ENCODE measurements at places on chromosomes 11 and 22.
A peak's percentile ranks its signal among the peaks of the same experiment; 100 is the strongest.

GRCh38 chr11:129447654-129448239 lies 72.1 kb downstream of the BARX2 start:
- DNase-seq, result no peak

DNA sequence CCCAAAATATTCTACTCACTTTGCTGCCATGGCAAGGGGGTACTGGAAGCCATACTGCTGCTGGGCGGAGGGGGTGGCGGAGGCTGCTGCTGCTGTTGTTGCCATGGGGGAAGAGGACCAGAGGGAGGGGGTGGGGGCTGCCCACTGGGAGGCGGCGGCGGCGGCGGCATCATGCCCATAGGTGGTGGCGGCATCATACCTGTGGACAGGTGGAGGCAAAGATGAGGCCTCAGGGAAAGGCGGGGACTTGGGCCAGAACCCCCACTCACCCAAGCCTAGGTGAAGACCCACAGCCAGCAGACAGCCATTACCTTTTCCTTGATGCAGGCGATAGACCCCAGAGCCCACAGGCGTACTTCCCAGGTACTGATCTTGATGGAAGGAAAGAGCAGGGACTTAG lies 7.1 kb upstream of the PYGM start:
- no peak for DNase-seq

DNA sequence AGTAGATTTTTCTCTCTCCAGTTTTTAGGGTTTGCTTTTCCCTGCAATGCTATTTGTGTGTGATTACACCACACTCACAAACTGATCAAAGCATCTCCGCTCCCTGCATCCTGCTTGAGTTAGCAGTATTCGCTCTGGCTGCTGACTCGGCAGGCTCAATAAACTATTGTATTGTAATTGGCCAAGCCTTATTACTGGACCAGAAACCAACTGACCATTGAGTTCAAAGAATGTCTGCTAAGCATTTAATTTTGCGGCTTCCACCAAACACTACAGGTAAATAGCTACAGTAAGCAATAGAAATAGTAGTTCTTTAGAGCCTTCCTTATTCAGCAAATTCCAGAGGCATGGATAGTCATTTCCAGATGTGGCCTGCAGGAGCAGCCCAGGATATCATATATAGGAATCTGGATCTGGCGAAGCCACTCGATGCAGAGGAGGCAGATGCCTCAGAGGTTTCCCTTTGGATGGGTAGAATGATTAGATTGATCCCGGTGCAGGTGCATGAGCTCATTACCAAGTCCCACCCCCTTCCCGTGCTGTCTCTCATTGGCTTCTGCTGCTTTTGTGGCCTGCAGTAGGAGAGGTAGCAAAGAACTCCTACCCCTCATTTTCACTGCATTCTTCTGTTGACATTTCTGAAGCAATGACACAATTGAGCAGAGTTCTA lies 77.3 kb downstream of the COMMD9 start:
- DNase-seq, result no peak

- DNase-seq, result no peak
Observed at GRCh38 chr22:30606455-30607299, at the start of gene TCN2. TSS of gene TCN2 (plus strand) at chr22:30607174. CDS start at chr22:30607332, 158 bp downstream.

- DNase-seq, result no peak
Observed at GRCh38 chr11:112966561-112966960, 5.3 kb downstream of the NCAM1 start.

GRCh38 chr22:31177420-31178162 lies 17.6 kb downstream of the RNF185 start:
- DNase-seq, result no peak

- DNase-seq, result peak; percentile 72
Observed at GRCh38 chr22:19891317-19892256, 36.9 kb upstream of the GNB1L start.

DNA sequence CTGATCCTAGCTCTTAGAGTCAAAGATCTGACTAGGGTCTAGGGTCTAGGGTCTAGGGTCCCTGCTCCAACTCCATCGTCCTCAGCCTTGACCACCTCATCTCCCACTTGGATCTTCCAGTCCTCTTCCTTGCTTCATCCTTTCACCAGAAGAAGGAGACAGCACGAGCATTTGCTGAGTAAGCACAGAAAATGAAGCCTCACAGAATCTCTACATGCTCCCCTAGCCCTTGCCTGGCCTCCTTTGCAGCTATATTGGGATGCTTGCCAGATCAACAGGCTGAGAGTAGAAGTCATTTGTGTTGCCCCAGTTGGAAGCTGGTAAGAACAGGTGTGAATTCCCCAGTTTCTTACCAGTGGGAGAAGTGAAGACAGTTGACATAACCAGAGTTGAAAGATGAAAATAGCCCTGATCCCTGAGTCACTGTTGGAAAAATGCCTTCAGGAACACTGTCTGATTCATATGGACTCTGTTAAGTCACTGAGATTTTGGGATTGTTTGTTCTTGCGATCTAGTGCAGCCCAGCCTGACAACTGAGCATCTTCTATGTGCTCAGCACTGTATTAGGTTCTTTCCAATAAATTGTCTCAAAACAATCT lies 552.5 kb downstream of the INSC start:
- DNase-seq, result no peak

DNA sequence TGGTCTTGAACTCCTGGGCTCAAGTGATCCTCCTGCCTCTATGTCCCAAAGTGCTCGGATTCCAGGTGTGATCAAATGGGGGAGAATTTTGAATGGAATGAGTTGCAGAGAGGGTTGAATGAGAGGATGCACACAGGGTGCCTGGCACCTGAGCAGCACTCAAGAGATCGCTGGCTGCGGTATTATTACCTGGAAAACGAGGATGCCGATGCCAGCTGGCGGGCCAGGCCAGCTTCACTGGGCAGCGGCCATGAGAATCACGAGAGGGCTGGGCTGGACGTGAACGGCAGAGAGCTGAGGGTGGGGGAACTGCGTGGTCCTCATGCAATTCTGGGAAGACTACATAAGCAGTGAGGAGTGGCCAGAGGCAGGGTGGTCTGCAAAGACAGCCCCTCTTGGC lies 2.9 kb downstream of the MGAT3 start:
- no peak for DNase-seq

DNA sequence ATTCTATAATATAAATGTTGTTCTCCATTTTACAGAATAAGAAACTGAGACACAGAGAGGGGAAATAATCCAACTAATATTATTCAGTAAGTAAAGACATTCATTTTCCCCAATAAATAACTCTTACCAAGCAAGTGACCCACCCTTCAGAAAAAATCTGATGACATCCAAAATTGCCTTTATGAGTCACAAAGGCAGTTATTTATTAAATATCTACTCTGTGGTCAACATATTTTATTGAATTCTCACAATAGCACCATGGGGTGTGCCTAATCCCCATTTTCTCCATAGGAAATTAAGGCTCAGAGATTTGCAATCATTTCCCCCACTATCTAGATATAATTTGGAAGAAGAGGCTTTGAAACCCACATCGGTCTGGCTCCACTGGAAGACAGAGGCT lies 161.5 kb upstream of the ISX start:
- no peak for DNase-seq

DNA sequence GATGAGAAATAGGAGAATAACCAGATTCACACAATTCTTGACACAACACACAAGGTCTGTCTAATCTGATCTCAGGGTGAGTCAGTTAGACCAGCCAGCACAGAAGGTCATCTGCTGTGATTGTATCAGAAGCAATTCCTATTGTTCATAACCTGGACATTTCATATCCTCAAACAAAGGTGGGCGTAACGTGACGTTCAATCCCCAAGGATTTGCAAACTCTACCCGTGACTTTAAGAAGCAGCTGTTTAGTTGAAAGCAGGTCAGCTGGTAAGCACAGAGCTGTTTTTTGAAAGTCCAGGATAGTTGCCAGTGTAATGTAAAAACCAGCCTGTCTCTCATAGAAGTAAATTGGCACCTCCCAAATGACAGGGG lies 385.1 kb downstream of the DCDC1 start:
- DNase-seq, result no peak

- no peak for DNase-seq
Observed at GRCh38 chr22:50047346-50047745, 10.8 kb downstream of the TTLL8 start.

DNA sequence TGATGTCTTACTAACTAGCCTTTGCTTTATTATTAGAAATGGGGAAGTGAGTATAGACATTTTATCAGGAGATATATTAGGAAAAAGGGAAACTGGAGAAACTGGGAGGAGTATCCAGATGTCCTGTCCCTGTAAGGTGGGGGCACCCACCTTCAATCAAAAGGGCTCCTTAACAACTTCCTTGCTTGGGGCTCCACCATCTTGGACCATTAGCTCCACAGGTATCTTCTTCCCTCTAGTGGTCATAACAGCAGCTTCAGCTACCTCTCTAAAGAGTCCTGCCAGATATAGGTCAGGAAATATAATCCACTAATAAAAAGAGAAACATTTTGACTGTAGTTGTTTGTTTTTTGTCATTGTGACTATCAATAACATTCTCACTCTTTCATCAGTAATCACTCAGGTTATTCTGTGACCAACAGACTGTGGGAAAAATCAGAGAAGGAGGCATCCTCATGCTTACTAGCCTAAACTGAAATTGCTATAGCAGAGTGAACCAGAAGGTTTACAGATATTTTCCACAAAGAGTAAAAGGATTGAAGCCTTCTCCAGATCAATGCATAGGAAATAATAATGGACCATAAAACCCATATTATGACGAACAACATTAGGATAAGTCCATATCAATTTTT lies 10.4 kb downstream of the OR51B4 start:
- no peak for DNase-seq

DNA sequence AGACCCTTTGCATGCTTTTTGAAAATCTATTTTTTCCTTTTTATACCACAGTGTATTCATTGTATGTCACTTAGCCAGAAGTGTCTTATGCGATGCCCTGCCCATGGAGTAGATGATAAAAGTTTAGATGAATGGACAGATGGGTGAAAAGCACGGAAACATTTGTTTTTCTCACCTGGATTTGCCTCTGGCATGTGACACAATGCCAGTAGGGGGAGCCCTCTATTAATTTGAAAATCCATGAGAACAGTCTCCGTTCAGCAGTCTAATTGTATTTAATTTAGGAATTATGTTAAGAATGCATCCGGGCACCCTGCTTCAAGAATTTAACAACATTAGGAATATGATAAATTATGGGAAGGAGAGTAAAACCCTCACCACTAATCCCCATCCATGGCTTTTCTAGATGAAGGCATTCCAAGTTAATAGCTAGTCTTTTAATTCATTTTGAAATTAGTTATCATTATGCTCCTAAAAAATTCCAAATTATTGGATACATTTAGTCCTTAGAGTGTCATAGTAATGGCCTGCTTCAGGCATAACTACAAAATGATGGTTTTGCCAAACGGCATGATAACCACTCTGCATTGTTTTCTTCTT lies 55.3 kb upstream of the ALKBH3 start:
- no peak for DNase-seq

DNA sequence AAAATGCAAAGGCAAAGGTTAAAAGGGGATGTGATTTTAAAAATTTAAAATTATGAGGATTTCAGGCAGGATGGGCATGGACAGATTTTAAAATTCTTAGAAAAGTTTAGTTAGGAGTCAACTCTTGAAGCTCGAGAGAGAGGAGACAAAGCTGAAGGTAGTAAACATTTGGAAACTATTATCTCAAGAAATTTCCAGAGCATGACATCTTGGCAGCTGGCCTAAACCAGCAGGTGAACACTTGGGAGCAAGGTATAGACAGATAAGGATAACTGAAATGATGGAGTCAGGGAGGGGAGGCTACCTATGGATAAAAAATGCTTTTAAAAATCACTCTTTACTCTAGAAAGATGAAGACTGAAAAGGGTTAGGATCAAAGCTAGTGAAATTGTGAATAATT lies 13.7 kb downstream of the POU2AF3 start:
- DNase-seq, result no peak

DNA sequence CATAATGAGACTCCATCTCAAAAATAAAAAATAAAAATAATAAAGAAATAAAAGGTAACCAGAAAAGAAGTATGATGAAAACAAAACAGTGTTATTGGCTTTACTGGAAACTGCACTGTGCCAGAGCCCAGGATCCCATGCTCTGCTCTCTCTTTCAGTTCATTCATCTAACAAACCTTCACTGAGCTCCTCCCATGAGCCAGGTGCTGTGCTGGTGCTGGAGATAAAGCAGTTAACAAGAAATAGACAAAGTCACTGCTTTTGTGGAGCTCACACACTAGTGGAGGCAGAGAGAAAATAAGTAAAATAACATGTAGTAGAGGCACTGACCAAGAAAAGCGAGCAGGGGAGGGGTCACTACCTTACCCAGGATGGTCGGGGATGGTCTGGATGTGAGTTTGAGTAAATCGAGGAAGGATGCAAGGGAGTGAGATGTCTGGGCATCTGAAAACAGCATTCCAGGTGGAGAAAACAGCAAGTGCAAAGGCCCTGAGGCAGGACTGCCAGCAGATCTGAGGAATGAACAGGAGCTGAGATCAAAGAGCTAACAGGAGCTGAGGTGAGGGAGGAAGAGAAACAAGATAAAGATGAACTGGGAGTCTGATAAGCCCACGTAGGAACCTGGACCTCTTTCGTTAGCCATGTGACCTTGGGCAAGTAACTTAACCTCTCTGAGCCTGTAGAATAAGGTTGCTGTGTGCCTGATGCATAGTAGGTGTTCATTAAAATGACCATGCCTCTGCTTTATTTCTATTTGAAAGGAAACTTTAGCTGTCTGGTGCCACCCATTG lies 31.3 kb upstream of the CD82 start:
- DNase-seq, result no peak

DNA sequence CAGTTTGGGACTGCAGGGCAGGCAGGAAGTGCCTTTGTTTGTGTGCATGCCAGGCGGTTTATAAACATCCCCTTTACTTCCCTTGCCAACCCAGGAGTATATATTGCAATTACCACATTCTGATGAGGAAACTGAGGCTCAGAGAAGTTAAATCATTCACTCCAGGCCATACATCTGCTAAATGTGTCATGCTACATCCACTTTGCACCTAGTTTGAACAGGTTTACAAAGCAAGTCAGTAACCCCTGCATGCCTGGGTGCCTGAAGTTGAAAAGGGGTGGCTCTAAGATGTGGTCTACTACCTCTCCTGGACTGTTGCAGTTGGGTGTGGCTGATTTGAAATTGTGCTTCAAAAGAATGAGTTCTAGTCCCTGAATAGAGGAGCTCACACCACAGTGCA lies 23.6 kb downstream of the FLI1 start:
- DNase-seq, result no peak

Data from stimulated activated CD8-positive, alpha-beta memory T cell treated with anti-CD3 and anti-CD28 coated beads, Interleukin-7, amount 100 ng/mL, for 24 hours (primary cell).